ENCODE measurements at places on chromosomes 1 and 21.
A peak's percentile ranks its signal among the peaks of the same experiment; 100 is the strongest.

DNA sequence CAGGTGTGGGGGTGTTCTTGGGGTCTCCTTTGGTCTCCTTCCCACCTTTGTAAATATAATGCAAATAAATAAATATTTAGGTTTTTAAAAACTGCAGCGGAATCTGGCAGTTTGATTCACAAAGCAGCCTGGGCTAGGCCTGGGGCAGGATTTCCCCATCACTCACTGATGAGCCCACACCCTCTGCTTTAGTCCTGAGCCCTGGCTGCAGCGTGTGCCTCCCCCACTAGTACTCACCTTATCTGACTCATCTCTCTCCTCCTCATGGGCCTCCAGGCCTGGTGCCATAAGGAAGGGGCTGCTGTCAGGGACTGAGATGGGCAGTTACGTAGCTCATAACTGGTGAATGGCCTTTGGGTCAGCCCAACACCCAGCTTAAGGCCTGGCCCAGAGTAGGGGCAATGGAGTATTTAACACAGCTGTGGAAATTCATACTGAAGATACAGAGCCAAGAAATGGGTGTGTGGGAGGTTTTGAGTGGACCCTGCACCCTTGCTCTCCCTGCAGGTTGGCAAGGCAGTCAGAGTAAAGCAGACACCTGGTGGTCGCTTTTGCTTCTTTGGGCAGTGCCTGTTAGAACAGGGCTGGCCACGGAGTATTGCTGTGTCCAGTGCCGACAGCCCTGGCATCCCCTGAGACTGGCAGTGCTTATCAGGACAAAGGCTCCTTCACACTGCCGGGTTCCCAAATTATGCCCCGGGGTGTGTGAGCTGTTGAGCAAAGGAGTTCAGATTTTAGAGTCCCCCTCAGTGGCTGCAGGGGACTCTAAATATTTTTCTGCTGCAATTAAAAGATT lies 39.7 kb downstream of the AZIN2 start:
- no peak for DNase-seq

DNA sequence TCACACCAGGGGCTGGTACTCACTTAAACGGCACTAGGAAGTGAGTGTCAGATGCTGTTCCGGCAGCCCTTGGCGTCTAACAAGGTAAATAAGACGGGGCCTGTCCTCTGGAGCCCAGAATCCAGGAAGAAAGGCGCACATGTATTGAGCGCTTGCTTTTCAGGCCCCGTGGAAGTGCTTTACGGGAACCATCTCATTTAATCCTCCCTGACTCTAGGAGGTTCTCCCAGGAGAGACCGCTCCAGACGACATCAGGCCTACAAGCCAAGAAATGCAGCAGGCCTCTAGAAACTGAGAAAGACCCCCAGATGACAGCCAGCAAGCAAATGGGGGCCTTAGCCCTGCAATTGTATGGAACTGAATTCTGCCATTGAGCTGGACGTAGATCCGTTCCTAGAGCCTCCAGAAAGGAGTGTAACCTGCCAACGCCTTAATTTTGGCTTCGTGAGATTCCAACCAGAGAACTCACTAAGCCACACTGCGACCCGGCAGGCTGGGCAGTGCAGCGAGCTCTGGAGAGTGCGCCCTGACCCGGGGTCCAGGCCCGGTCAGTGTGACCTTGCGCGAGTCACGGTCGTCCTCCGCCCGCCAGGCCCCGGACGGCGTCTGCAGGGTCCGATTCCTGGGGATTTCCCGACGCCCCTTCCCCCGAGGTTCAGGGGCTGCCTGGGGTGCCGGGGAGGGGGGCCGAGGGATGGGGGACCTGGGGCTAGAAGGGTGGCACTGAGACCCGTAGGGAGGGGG lies 532 bp upstream of the MANEAL start:
- DNase-seq: no peak

- no peak for DNase-seq
These were observed 23.8 kb downstream of the FH start for GRCh38 chr1:241495741-241496140.

DNA sequence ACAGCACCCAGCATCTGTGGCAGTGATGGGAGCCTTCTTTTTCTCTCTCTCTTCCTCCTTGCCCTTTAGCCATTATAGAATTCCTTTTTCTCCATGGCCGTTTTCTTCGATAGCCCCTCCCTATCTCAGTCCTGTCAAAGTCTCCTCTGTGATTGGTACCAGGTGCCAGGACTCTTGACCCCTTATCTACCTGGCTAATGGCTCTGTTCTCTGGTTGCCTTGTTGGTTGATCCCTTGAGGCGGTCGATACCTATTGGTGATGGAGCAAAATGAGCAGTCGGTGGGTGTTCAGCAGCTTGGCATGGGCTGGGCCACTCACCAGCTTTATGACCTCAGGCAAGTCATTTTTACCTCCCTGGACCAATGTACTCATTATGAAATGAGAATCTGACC lies 2.0 kb downstream of the ATF3 start:
- DNase-seq: no peak

DNA sequence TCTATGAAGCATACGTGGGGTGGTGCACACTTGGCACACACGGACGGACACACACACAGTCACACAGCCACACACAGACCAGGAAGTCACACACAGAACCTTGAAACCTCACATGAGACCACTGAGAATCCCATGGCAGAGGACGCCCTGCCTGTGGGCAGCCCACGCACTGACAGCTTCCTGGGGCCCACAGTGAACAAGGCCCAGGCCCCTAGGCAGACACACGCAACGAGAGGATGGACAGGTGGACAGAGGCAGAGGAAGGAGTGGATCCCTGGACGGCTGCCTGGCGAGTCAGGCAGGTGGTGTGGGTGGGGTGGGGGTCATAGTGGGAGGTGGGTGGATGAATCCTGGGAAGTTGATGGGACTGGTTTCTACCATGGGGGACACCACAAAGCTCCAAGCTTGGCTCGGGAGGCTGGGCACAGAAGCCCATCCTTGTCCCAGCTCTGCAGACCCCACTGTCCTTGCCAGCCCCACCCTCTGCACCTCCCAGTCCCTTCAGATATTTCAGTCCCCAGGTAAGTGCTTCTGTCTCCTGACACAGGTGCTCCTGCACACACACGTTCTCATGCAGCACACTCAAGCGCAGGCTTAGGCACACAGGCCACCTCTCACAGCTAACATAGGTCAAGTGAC lies 49.1 kb downstream of the WNT9A start:
- no peak for DNase-seq

DNA sequence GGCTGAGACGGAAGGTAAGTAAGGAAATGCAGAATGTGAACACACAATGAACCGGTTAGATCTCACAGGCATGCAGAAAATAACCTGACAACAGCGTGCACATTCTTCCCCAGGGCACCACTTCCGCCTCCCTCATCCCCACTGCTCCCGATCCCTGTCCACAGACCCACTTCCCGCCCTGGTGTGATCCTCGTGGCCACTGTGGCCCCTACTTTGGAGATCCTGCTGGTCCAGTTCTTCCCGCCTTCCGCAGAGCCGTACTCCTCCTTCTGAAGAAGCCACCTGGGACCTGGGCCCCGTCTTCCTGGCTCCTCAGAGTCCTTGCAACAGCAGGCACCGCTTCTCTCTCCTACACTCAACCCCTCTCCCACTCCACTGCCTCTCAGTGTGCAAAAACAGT lies 1.4 kb upstream of the GSTM4 start:
- no peak for DNase-seq

DNA sequence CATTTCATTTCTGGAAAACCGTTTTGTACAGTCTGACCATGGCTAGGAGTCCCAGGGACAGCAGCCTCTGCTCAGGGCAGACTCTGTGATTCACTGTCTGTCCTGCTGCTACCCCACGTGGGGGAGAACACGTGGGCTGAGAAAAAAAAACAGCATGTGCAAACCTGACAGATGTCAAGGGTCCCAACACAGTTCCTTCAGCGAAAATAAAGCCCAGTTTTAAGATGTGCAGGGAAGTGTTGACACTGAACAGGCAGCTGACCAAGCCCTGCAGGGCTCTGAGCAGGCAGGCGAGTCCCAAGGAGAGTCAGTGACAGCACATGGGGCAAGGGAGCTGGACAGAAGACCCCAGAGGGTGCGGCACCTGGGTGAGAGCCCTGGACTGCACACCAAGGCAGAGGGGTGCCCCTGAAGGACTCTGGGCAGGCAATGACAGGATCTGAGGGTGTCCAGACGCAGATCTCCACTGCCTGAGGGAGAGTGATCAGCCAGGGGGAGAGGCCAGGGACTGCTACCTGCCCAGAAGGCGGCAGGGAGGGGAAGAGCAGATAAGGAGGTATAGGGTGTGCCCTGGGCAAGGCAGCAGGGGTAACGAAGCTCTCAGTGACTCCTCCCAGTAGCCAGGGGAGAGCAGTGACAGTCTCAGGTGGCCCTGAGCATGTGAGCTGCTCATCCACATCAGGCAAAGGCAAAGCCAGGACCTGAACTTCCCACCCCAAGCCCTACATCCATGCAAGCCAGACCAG lies 5.1 kb upstream of the SPATC1L start:
- DNase-seq: peak; percentile 62

- DNase-seq: no peak
These were observed 18.3 kb downstream of the NECAP2 start for GRCh38 chr1:16458831-16459230.

- peak; percentile 16 for DNase-seq
These were observed 47.6 kb downstream of the B3GALT5 start for GRCh38 chr21:39660191-39660980.

DNA sequence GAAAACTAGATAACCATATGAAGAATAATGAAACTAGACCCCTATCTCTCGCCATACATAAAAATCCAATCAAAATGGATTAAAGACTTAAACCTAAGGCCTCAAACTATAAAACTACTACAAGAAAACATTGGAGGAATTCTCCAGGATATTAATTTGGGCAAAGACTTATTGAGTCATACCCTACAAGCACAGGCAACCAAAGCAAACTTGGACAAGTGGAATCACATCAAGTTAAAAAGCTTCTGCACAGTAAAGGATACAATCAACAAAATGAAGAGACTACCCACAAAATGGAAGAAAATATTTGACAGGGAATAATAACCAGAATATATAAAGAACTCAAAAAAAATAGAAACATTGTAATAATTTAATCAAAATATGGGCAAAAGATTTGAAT lies 505.4 kb downstream of the KCNT2 start:
- no peak for DNase-seq

GRCh38 chr1:21396516-21396915 lies 43.4 kb upstream of the NBPF3 start:
- DNase-seq: no peak

DNA sequence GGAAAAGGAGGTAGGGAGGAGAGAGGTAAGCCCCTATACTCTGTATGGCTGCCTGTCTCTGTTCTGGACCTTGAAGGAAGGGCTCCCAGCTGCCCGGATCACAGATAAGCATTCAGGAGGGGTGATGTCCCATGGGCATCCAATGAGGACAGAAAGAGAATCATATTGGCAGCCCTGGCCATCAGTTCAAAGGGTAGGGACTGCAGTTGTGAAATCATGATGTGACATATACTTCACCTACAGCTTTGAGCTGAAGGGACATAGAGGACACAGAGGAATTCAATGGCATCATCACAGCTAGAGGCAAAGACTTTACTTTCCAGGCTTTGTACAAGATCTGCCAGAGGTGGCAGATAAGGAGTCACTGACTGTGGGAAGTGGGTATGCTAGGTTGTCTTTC lies 21.6 kb downstream of the DDX20 start:
- no peak for DNase-seq

DNA sequence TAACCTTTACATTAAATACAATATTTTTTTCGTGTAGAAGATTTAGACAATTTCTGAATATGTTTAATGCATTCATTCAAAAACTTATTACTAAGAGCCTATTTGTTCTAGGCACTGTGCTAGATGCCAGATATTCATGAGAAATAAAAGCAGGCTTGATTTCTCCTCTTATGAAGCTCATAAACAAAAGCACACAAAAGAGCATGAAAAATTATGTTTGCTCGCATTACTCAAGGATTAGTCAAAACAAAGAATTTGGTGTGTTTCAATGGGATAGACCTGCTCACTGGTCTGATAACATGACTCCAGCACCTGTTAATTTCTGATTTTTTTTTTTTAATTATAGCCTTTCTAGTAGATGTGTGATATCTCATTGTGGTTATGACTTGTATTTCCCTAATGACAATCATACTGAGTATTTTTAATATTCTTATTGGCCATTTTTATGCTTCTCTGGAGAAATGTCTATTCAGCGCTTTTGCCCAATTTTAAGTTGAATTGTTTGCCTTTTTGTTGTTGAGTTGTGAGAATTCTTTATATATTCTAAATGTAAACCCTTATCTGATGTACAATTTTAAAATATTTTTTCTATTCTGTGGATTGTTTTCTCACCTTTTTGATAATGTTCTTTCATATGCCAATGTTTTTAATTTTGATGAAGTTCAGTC lies 382.3 kb upstream of the ADGRL4 start:
- DNase-seq: no peak

DNA sequence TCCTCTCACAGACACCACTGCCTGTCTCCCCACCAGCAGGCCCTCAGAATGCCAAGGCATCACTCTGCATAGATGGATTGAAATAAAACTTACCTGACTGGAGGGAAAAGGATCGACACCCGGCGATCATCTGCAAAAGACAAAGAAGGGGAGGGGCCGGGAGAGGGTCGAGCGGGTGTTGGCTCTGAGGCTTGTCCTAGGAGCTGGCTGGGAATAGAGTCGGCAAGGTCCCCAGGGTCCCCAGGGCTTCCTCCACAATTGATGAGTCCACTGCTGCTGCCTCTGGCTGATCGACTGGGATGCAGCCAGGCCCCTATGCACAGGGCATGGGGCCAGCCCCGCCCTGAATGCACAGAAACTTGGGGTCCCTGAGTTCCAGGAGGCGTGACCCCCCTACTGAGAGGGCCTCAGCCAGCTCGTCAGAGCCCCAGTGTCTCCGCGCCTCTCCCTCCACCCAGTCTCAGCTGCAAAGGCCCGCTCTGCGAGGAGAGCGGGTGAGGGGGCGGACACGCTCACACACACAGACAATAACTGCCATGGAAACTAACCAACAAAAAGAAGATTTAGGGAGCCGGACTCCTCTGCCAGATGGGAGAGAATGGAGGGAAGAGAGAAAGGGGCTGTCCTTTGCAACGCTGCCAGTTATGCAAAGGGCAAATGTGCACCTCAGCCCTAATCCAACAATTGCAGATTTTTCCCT lies at the start of gene KLHDC8A:
TSS of gene KLHDC8A (minus strand) at position 483 of the 700 bp plus-strand sequence. CDS start 13,318 bp downstream, outside the sequence.
- no peak for DNase-seq

GRCh38 chr1:178133239-178133989 lies 39.5 kb downstream of the RASAL2 start:
- DNase-seq: no peak

DNA sequence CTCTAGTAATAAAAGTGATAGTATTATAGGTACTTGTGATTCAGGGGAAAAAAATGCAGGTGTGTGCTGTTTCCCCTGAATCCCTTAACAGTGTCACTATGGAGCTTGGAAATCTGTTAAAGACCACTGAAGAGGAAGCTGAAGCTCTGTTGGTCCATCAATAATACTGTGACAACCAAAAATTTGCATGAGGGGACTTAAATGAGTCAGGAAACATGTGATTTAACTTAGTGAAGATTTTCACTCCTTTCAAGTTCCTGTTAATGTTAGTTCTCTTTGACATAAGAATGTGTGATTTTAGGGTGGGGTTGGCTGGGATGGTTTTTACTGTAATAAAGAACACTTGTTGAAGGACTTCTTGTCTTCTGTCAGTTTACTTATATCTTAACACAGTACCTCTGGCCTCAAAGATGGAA lies 32.0 kb downstream of the VANGL2 start:
- DNase-seq: no peak

Measured in prostate gland (tissue), 2 donors.